ENCODE measurements at places on chromosomes 12 and 14.

GRCh38 chr14:96629558-96630222 lies 127.5 kb downstream of the PAPOLA start:
- DNase-seq = no peak

- DNase-seq = no peak
These were observed 3.9 kb downstream of the GZMH start for GRCh38 chr14:24605435-24606190.

GRCh38 chr12:127941332-127941731 lies 325.6 kb upstream of the TMEM132C start:
- no peak for DNase-seq

- no peak for DNase-seq
These were observed 224.4 kb downstream of the SPTSSA start for GRCh38 chr14:34237677-34238076.

DNA sequence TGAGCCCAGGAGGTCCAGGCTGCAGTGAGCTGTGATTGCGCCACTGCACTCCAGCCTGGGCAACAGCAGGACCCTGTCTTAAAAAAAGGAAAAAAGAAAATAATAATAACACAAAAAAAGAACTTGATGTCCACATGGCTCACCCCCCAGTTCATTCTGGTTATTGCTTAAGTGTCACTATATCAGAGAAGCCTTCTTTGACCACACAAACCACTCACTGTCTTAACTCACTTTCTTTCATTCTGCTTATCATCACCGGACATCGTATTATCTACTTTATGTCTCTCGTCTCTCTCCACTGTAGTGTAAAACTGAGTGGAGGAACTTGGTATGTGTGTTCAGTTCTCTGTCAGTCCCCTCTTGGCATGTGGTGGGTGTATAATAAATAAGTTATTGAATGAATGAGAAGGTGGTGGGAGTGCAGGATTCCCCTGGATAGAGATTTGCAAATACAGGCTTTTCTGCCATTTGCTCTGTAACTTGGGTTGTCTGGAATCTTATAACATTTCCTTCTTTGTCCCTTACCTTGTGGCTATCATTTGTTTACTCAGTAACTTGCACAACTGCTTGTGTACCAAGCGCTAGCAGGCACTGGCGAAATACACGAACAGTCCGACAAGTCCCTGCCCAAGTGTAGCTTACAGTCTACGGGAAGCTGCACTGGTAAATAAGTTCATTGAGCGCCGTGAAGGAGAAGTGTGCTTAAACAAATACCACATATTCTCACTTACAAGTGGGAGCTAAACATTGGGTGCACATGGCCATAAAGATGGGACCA lies 86.6 kb upstream of the TRAF3 start:
- no peak for DNase-seq

- DNase-seq = no peak
These were observed 4.6 kb upstream of the MFAP5 start for GRCh38 chr12:8667270-8667669.

GRCh38 chr14:51880835-51881580 lies 20.6 kb downstream of the GNG2 start:
- DNase-seq = peak; percentile 57

- DNase-seq = no peak
These were observed 138.6 kb downstream of the PAWR start for GRCh38 chr12:79552192-79552591.

DNA sequence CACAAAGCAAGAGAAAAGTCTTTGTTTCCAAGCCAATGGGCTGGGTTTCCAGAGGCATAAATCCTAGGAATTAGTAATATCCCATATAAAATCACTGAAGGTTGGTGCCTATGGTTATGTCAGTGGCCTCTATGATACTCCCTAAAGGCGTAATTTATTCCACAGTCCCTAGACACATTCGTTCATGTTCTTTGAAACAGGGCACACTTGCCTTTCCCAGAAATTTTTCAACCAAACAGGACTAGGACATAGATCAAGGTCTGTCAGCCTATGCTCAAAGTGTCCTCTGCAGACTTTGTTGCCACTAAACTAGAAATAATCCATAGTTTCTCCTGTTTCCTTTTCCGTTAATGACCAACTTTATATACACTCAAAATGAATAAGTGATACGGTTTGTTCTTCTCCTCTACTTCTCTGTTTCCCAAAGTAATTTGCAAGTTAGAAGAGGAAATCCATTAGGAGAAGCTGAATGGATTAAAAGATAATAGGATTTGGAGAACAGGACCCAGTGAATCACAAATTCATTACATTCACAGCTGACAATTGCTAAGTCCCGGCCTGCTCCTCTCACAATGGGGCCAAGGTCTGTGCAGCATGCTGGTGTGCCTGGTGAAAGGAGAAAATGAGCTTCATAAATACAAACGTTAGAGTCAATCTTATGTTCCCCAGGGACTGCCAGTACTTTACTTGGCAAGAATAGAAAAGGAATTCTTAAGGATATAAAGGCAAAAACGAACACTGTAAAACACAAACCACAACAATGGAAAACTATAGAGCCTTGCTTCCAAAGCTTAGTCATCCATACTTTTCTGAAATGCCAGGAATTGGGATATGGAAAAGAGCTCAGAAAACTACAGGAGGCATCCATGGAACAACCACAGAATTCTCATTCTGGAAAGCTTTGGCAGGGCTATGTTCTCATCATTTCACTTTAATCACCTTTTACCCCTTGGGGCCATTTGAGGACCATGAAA lies 966.2 kb downstream of the NRXN3 start:
- DNase-seq = no peak

- no peak for DNase-seq
These were observed 10.1 kb downstream of the MLF2 start for GRCh38 chr12:6742834-6743233.

DNA sequence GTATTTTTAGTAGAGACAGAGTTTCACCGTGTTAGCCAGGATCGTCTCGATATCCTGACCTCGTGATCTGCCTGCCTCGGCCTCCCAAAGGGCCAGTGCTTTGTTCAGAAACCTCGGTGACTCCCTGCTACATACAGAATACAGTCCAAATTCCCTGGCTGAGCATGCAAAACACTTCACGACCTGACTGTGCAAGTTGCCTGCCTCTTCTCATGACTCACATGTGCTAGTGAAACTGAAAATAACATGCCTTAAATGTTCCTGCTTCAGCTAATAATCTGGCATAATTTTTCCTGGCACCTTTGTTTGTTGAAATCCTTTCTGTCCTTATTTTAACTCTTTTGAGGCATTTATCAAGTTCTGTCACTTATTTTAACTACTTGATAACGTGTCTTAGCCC lies 8.2 kb downstream of the DMAC2L start:
- peak; percentile 65 for DNase-seq

GRCh38 chr12:78241446-78241845 lies 410.8 kb downstream of the NAV3 start:
- no peak for DNase-seq

GRCh38 chr14:71395151-71395604 lies 487.9 kb downstream of the PCNX1 start:
- peak; percentile 24 for DNase-seq

GRCh38 chr14:23518709-23519108 lies 32.9 kb downstream of the ZFHX2 start:
- DNase-seq = no peak

GRCh38 chr12:132236930-132237771 lies 92.2 kb downstream of the GALNT9 start:
- no peak for DNase-seq

- DNase-seq = no peak
These were observed 94.7 kb downstream of the DIP2B start for GRCh38 chr12:50599366-50600095.

DNA sequence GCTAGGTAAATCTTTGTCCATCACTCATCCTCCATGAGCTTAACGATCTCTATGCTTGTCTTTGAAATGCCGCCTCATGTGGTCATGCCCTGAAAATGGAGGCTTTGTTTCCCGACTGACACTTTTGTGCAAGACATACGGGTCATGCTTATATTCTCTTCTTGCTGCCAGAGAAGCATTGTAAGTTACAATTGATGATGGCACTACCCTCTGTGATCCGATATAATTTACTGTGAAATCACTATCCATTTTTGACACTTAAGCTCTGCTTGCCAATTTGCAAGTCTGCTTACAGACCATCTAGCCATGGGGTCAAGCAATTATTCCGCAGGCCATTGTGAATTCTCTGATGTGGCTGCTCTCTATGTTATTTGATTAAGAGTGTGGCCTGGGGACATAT lies 650.0 kb downstream of the FLRT2 start:
- DNase-seq = no peak

DNA sequence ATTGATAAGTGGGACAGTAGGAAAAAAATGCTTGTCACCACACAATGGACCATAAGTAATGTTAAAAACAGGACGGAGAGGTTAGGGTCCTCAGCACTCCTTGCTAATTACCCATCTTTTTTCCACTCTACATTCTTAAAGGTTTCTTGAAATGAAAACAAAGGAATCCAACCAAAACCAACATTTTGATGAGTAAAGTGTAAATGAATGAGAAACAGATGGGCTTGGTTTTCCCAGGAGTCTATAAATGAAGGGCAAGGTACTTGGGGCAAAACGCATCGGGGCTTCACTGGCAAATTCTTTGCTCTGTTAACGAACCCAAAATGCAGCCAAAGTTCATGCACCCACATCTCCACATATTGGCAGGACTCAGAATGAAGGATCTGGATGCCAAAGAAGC lies 129.2 kb upstream of the BMP4 start:
- no peak for DNase-seq

DNA sequence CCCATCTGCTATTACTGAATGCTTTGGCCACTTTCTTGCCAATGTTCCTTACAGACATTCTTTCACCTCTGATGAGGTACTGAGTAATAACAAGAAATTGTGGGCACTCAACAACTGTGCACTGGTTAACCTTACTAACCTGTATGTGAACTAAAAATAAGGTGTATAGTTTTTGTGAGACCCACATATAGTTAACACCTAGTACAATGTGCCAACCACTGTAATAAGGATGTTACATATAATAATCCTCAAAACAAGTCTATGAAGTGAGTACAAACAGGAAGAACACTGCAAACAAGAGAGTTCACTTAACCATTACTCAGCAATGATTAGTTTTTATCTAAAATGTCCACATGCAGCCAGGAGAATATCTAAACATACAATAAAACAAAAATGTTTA lies 4.5 kb downstream of the DDHD1 start:
- DNase-seq = no peak

GRCh38 chr12:123041042-123041531 lies 60.6 kb downstream of the ARL6IP4 start:
- DNase-seq = no peak

DNA sequence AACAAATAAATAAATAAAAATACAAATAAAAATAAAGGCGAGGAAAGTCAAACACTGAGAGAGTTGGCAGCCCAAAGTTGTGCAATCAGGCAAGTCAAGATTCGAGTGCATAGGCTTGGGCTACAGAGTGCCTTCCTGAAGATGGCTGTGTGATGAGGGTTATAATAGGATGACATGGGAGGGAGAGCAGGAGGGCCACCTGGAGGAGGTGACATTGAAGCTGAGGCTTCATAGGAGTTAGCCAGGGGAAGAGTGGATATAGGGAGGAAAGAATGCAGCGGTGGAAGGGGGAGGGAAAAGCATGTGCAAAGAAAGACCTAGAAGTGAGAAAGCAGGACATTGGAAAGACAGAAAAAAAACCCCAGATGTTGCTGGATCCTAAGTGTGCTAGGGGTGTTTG lies 53.1 kb downstream of the YEATS4 start:
- no peak for DNase-seq

All from AG08395 (cell line).